ENCODE measurements at places on chromosomes 4 and X.
A peak's percentile ranks its signal among the peaks of the same experiment; 100 is the strongest.

GRCh38 chr4:20420916-20421602 lies 169.4 kb downstream of the SLIT2 start:
- DNase-seq = no peak

GRCh38 chrX:108303682-108304081 lies 134.5 kb downstream of the COL4A6 start:
- no peak for DNase-seq

GRCh38 chrX:16113978-16114565 lies 9.3 kb upstream of the GRPR start:
- DNase-seq = peak; percentile 17

DNA sequence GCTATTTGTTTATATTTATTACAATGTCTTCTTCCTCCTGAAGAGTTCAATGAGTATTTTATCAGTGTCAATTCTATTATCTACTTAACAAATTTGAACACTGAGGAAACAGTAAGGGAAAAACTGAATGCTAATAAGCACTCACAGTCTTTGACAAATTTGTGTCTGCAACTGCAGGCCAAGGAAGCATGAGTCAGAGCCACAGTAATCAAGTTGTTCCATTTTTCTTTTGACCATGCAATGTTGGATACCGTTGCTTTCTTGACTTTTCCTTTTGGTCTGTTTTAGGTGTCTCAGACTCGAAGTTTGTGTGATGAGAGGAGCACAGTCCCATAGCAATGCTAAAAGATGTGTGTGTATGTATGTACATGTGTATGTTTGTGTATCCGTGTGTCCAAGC lies 359.6 kb downstream of the IL1RAPL1 start:
- DNase-seq = no peak

DNA sequence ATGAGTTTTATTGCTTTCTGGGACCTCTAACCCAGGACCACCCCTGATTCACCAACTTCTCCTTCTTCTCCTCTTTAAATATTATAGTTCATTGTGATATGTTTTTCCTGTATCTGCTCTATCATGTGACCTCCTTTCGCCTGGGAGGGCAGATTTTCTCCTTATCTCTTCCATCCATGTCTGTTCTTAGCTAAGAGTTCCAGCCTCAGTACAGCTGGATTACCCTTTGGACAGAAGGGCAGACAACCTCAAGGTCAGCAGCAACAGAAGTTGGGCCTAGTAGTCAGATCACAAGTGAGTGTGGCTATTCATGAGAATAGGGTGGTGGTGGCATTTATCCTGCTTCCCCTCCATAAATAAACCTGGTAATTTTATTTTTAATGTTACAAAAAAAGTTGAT lies 5.7 kb upstream of the XK start:
- DNase-seq = no peak

- DNase-seq = peak; percentile 60
Measured at GRCh38 chr4:118865091-118865708, 23.5 kb upstream of the SYNPO2 start.

- DNase-seq = no peak
Measured at GRCh38 chrX:499870-500364, 113.2 kb upstream of the PPP2R3B start.

DNA sequence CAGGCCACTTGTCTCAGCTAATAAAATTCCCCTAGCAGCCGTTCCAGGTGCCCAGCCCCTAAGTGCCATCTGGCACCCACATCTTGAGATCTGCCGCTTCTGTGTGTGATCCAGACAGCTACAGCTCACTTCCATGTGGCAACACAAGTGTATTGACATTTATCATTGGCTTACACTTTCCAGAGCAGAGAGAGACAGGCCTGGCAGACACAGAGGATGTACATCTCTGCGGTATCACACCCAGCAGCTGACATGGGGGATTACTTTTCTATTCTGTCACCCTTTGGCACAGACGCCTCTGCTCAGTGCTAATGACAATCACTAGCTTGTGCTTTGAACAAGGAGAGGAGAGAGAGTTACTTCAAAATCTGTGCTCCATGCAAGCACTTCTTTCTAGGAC lies 195.9 kb downstream of the KDR start:
- no peak for DNase-seq

DNA sequence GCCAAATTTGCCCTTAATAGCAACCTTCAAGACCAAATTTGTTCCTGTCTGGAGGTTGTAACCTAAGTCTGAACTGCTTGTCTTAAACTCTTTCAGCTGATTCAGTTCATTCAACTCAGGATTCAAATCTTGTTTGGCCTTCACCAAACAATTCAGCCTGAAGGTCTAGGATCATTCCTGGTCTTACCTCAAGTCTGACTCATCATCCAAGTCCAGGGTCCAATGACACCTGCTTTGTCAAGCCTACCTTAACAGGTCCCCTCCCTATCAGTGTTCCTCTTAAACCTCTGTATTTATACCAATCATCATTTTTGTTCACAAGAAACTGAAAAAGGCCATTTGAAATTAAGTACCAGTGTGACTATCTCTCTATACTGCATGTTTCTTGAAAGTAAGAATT lies 237.8 kb downstream of the PPP1R2C start:
- DNase-seq = no peak

DNA sequence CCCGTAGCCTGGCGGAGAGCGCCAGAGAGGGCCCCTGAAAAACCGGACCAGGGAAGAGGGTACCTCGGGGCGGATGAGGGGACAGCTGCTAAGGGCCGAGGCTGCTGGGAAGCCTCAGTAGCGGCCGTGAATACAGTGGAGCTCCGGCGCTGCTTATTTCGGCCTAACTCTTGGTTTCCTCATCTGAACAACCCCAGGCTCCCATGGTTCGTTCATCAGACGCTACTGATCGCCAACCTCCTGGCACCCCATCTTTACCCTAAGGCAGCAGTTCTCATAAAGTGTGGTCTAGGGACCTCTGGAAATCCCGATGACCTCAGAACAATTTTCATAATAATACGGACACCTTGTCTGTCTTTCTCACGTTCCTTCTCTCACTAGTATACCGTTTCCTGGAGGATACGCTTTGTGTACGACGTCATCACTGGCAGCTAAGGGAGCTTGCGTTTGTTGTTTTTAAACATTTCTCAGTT lies 645 bp upstream of the RAB28 start:
- DNase-seq = peak; percentile 62

GRCh38 chr4:98338761-98339438 lies 77.7 kb downstream of the RAP1GDS1 start:
- DNase-seq = no peak

DNA sequence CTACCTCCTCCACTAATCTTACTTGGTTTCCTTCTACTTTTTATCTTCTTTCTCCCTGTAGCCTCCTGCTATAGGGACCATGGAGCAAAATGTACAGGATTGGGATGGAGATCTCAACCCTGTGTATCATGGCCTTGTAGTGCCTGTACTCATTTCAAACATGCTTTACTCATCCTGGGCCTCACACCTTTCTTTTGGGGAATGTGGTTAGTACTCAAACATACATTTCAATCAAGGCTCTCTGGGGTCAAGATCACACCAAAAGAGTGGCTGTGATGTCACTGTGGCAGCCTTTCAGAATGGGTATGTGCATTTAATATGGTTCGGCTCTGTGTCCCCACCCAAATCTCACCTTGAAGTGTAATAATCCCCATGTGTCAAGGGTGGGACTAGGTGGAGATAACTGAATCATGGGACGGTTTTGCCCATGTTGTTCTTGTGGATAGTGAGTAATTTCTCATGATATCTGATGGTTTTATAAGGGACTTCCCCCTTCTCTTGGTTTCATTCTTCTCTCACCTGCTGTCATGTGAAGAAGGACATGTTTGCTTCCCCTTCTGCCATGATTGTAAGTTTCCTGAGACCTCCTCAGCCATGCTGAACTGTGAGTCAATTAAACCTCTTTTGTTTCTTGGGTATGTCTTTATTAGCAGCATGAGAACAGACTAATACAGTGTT lies 205.1 kb downstream of the RASL11B start:
- DNase-seq = no peak

GRCh38 chr4:69750346-69750745 lies 10.1 kb downstream of the SULT1B1 start:
- DNase-seq = peak; percentile 77

DNA sequence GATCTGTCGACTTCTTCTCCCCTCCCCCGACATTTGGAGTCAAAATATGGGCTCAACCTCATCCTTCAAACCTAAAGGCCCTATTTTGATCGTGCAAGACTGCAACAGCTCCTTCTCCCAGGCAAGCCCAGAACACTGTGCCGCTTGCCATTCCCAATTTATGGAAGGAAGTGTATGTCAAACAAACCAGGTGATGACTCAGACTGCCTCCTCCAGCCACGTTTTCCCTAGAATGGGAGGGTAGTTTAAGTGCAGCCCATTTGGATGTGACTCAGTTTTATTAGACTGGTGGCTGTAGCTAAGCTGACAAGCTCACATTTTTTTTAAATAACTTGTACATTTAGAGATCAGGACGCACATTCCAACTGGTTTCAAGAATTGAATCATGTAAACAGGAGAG lies 570.4 kb upstream of the DIPK2B start:
- peak; percentile 67 for DNase-seq

DNA sequence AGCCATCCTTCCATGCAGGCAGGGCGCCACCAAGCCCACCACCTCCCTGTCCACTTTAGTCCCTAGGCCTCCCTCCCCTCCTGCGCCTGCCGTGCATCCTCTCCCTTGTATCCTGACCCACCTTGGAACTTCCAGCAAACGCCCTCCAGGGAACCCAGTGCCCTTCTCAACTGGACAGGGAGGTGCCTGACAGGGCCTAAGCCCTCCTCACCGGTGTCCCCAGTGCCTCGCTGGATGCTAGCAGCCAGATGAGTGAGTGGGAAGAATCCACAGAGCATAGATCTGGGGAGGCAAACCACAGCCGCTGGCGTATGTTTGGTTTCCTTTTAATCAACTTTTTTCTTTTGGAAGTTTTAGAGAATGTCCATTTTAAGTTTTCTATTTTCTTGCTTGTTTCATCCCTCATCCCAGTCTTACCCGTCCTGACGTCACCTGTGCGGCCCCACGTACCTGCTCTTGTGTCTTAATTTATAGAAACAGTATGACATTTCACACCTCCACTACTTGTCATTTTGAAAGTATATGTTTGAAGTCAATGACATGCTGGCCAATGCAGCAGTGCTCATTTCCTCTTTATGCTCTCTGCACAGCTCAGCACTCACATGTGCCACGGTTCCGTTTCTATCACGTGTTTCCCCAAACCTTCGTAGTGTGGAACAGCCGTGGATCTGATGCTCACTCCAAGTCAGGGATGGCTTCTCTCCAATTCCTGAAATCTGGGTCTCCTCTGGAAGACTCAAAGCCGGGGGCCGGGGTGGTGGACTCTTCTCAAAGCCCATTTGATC lies 3.4 kb upstream of the HMX1 start:
- DNase-seq = no peak

DNA sequence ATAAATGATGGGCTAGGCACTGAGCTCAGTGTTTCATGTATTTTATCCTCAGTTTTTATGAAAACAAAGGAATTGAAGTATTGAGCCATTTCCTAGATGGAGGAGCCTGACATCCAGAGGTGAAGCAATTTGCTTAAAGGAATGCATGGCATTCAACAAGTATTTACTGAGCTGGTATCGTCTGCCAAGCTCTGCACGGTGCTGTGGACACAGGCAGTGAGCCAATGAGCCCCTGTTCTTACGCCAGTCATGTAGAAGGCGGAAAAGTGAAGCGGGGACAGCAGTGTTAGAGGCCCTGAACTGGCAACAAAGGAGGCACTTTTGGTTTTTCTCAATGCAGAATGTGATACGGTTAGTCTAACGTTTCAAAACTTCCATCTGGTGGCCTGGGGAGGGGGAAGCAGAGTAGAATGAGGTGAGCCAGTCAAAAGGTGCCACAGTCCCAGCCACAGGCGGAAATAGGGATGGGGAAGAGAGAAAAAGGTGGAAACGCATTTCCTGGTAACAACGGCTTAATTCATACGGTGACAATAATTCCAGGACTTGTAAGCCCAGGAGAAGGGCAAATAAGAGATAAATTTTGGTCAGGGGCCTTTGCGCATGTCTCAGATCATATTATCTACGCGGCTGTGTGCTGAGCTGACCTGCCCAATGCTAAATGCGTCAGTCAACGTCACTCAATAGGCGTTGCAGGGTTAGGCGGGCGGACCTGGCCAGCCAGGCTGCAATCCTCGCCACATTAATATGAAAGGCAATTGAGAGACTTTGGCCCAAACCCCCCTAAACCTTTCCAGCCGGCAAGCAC lies 133.9 kb downstream of the AFAP1 start:
- peak; percentile 80 for DNase-seq

GRCh38 chr4:174757736-174758135 lies 71.3 kb downstream of the GLRA3 start:
- no peak for DNase-seq

GRCh38 chrX:25597551-25597950 lies 540.6 kb upstream of the MAGEB18 start:
- DNase-seq = no peak

DNA sequence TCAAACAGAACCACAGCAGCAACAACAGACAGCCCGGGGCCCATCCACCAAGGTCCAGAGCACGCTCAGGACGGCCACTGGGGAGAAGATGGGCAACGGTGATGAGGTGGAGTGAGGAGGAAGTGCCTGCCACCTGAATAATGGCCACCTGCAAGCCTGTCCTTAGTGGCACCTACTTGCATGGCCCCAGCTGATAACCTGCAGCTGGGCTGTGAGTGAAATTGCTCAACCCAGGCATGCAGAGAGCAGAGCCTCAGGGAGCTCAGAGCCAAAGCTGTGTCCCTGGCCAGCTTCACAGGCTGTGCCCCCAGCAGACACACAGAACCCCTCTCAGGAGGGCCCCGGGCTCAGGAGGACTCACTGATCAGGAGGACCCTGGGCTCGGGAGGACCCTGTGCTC lies 102.4 kb upstream of the ADRA2C start:
- DNase-seq = no peak

DNA sequence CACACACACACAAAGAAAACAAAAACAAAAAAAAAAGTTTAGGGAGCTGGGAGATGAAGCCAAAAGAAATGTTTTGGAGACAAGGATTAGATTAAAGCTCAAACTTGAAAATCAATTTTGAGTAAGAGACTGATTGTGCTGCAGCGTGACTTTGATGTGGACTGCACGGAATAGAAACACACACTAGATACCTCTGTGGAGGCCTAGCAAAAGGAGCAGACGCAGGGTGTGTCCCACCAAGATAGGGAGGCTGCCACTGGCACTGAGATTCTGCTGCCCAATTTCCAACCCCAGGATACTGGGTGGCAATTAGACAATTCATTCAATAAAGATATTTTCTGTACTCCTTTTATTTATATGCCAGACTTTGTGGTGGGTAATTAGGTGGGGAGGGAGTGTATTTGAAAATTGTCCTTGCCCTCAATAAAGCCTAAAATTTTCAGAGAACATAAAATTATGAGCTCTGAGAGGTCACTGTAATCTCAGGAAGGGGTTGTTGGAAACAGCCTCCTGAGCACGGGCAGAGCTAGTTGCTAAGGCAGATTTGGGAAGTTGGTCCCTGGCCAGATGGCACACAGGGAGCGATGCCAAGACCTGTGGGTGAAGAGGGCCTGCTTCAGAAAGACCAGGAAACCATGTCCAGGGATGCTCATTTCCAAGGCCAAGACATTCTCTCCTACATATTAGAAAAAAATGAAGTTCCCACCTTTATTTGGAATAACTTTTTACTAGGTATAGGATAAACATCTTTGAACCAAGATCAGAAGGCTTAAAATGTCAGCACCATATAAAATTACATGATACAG lies 1.9 kb upstream of the PPP3CA start:
- DNase-seq = no peak
